ENCODE measurements at places on chromosomes 12 and 14.

- no peak for DNase-seq
Measured at GRCh38 chr12:51954561-51955361, 3.3 kb downstream of the ACVR1B start.

DNA sequence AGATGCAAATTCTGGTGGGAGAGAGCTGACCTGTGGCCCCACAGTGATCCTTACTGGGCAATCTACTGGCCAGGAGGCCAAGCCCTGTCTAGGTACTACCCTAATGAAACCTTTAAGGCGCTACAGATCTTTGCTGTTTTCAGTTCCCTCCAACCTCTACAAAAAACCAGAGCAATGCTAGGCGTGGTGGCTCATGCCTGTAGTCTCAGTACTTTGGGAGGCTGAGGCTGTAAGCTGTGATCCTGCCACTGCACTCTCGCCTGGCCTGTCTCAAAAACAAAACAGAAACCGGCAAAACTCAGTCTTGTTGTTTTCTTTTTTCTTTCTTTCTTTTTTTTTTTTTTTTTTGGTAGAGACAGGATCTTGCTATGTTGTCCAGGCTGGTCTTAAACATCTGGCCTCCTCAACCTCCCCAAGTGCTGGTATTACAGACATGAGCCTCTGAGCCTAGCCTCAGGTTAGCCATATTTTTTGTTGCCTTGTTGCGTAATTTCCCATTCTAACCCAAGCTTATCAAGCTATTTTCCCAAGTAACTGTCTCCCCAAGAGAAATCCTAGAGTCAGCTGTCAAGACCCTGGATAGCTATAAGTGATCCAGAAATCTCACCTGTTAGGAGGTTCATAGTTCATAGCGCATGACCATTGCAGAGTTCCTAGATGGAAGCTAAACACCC, 2.8 kb downstream of the ETFBKMT start:
- no peak for DNase-seq

GRCh38 chr12:52535574-52535973, 15.4 kb upstream of the KRT5 start:
- DNase-seq, result no peak

DNA sequence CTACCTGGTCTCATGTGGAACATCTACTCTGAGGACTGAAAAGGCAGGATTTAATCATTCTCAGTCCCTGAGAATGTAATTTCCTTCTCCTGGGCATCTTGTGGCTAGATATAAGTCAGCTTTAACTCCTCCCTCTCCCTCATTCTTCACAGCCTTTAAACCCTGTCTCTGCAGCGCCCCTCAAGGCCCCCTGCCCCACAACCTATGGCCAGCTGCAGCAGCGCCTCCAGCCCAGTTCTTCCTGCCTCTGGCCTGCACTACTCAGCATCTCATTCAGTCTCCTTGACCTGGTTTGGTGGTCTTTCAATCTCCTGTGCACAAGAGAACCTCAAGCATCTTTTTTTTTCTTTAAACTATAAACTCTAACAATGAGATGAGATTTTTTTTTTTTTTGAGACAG, 29.3 kb downstream of the NCKAP5L start:
- no peak for DNase-seq

DNA sequence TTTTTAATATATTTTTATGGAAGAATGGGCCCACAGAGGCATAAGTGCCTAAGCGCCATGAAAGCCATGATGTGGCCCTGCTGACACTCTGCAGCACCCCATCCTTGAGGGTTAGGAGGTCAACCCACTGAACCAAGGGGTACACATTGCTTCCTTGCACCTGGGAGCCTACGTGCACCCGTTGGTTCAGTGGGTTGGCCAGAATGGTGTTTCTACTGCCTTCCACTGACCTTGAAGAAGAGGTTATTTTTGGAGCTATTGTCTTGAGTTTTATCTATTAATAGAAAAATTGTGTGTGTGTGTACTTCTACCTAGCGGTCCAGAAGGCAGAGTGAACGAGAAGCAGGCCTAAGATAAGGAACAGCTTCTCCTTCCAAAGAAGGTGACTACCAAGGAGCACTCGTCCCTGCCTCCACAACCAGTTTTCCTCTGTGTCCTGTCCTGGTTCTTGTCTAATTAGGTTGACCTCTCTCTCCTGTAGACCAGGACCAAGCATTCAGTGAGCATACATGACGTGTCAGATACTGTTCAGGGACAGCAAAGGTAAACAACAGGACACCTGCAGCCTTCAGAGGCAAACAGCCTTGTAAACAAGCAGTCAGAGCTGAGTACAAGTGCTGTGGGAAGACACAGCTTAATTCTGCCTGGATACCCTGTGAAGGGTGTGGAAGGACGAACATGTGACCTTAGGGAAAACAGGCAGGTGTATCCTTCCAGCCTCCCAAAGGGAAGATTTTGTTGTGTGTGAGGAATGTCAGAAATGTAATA, 30.4 kb upstream of the PLEK2 start:
- no peak for DNase-seq

- DNase-seq, result peak; percentile 13
Measured at GRCh38 chr12:13661005-13661887, 320.2 kb downstream of the GRIN2B start.
